ENCODE measurements at places on chromosomes 4 and X.

DNA sequence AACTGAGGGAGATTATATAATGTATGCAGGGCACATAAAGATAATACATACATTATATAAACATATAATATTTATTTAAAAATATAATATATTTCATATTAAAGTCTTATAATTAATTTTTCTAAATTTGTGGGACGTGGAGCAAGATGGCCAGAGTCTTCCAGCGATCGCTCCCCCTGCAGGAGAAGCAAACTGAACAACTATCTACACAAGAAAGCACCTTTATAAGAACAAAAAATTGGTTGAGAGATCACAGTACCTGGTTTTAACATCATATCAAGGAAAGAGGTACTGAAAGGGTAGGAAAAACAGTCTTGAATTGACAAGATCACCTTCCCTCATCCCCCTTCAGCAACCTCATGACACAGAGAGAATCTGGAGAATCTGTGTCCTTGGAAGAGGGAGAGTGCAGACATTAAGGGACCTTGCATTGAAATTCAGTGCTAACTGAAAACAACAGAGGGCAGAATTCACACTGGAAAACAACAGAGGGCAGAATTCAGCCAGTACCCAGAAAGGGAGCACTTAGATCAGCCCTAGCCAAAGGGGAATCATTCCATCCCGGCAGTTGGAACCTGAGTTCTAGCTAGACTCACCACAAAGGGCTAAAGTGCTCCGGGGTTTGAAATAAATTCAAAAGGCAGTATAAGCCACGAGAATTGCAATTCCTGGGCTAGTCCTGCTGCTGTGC lies 262.5 kb upstream of the NDST3 start:
- DNase-seq = no peak

DNA sequence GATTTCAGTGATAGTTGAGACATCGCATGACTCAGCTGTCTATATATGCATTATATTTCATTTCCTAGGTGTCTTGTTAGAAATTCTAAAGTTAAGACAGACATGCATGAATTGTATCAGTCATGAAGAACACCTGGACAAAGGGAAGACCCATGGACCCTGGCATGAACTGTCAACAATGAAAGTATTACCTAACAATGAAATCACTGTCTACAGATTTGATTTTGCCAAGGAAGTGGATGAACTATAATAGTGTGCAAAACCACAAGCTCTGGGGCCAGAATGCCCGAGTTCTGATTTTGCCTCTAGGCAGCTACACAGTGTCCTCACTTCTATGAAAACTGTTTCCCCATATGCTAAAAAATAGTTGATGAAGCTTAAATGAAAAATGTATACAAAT lies 386.1 kb downstream of the NLGN4X start:
- DNase-seq = no peak

GRCh38 chrX:2691543-2692220 lies 587 bp downstream of the CD99 start:
- no peak for DNase-seq

DNA sequence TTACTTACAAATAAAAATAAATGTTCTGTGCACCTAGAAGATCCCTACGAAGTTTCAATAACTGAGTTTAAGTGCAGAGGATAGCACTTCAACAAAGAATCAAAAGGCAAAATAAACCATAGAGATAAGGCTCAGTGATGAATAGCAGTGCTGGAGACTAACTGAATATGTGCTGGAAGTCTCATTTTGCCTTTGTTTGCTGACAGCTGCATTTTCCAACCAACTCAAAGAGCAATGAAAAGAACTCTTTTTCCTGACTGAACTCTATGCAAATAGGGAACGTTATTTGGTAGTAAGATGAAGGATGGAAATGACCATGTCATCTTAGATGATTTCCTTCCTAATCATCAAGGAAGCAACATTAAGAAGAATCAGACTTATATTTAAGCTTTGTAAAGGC lies 32.7 kb upstream of the ADH7 start:
- no peak for DNase-seq

DNA sequence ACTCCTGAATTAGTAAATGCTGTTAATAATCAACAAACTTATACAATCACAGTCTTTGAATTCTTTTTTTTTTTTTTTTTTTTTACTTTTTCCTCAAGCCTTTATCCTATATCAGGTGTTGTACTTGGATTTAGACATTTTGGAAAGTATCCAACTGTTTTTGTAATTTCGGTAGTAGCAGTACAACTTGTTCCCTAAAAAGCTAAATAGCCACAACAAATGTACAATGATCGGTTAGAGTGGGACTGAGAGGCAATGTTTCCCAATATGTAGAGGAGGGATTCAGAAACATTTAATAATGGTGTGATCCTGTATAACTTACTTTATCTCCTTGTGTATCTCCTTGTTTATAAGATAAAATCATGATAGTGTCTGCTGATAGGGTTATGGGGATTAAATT lies 343.1 kb downstream of the GRID2 start:
- DNase-seq = no peak

GRCh38 chr4:37549041-37549440 lies 137.1 kb downstream of the RELL1 start:
- no peak for DNase-seq

DNA sequence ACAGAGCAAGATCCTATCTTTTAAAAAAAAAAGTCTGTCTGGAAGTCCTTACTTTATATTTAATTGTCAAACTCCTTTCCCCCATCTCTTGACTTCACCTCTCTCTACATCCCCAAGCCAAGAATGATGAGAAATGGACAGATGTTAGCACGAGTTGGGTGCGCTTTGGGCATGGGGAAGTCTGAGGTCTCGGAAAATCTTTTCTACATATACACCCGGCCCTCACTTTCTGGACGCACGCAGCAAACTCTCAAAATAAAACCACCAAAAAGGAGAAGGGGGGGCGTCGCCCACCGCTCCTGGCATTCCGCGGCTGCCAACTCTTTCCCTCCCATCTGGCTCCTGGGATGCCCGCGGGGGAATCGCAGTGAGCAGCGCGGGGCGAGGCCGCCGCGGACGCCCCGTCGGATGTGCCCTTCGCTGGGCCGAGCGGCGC lies 756 bp downstream of the IGFBP7 start:
- no peak for DNase-seq

- DNase-seq = no peak
Observed at GRCh38 chr4:19425146-19425545, 826.6 kb upstream of the SLIT2 start.

DNA sequence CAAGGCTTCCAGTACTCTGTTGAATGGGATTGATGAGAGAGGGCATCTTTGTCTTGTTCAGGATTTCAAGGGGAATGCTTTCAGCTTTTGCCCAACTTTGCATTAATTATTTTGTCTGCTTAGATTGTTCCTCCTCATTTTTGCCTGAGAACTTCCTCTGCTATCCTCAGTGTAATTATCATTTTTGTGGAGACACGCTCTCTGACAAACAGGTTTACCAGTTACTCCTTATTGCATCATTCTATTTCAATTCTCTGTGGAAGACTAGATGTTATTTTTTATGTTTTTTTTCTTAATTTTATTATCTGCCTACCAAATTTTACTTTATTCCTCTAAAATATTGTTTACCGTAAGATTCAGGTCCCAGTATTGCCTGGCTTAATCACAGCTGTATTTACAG lies 349.2 kb downstream of the ADGRL3 start:
- no peak for DNase-seq

DNA sequence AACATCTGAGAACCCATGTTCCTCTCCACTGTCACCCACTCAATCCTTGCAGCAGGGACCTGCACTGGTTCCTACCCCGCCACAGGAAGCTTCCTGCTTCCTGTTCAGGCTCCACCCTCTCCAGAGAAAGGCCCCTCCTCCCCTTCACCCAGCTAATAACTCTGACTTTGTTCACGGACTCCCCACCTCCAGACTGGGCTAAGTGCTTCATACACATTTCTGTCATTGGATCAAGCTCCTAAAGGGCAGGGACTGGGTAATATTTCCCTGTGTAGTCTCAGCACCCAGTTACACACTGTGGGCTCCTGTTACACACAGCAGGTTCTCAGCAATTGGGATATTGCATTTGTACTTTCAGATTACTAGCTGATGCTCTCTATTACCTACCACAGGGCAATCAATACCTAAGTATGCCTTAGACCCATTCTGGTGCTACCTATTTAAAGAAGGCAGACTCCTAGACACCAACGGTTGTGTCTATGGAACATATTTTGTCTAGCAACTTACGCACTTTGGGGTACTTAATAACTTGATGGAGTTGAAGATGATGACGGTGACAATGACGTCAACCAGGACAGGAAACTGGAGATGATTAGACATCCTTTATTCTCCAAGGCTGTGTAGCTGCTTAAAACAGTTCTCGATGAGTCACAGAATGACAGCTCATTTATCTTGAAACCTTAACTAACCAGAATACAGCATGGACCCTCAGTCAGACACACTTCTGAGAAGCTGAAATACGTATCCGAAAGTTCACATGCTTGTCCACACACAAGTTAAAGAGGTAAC lies 58.1 kb downstream of the MAML3 start:
- peak; percentile 66 for DNase-seq

GRCh38 chr4:142707401-142707800 lies 138.7 kb downstream of the INPP4B start:
- DNase-seq = no peak

DNA sequence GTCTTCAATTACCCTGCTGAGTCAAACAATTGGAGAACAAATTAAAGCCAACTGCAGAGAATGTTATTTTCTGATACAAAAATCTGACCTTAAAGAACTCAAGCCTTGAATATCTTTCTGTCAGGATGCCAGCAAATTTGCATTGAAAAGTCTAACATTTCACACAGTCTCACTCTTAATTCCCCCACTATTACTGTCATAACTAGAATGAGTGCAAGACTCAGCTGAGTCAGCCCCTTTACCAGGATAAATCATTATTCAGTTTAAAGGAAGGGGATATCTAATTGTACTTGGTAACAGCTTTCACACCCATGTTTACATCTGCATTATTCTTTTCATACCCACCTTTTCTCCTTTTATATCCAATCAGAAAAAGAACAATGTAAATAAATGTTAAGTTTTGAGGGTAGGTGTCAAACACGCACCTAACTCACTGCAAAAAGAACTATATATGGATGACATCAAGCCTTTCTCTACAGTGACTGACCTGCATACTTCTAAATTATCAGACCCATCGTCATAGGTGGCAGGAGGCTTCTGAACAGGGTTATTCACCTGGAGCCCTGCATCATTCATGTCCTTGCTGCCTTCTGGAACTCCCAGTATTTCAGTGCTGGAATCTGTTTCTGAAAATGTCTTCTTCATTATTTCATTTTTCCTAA lies 117.4 kb downstream of the TMA16 start:
- no peak for DNase-seq

- DNase-seq = no peak
Observed at GRCh38 chr4:182042945-182043344, 200.3 kb upstream of the TENM3 start.

GRCh38 chr4:27947302-27947701 lies 1086.7 kb downstream of the STIM2 start:
- DNase-seq = no peak

GRCh38 chrX:38870361-38870895 lies 69.2 kb downstream of the MID1IP1 start:
- DNase-seq = no peak

DNA sequence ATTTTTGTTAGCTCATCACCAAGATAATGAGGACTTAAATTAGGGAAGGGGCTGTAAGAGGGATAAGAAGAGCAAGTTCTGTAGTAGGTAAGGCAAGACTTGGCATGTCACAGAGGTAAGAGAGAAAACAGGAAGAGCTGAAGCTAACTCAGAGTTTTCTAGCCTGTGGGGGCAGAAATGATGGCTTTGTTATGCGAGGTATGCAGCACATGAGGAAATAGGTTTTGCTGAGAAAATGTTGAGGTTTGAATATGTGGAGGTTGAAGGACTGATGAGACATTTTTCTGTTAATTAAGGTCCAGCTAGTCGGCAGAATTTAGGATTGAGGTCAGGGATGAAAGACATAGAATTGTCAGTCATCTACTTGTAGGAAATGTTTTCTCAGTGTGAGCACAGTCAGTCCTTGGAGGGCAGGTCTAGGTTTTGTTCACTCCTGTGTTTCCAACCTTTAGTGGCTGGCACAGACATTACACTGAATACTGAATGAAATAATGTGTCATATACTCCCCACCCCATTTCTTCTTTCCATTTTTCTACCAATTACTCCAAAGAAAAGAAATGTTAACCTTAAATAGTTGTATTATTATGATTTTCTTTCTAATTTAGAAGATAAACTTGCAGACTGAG lies 154.0 kb upstream of the AADAT start:
- no peak for DNase-seq

- no peak for DNase-seq
Observed at GRCh38 chr4:61473306-61473705, 273.2 kb downstream of the ADGRL3 start.

DNA sequence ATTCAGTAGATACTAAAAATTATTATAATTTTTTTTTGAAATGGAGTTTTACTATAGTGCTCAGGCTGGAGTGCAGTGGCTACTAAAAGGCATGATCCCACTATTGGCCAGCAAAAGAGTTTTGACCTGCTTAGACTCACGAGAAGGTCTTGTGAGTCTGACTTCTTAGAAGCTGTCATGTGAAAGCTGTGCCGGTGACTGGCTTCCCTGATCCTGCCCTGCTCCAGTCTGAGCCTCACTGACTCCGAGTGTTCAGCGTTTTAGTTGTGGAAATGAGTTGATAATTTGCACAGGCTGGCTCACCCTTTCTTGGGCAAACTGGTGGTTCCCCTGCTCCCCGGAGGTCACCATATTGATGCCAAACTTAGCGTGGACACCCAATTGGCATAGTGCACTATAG lies 16.4 kb upstream of the CXCL8 start:
- no peak for DNase-seq

GRCh38 chr4:24179201-24179840 lies 289.5 kb upstream of the PPARGC1A start:
- DNase-seq = no peak

GRCh38 chr4:6715704-6716017 lies 313 bp upstream of the BLOC1S4 start:
- no peak for DNase-seq

- no peak for DNase-seq
Observed at GRCh38 chr4:90727938-90728337, 600.7 kb downstream of the CCSER1 start.

DNA sequence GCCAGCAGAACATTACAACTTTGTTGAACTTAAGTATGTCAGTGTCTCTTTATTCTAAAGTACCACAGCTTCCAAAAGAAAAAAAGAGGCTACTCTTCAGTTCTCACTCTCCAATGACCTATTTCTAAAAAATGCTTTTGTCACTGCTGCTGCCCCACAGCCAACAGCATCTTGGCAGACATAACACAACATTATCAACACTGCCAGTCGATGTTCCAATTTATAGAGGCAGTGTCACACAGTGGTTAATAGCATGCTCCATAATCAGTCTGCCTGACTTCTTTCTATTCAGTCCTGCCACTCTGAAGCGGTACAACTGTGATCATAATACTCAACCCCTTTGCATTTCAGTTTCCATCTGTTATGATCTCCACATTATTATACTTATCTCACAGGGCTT lies 69.2 kb downstream of the PLS3 start:
- no peak for DNase-seq

DNA sequence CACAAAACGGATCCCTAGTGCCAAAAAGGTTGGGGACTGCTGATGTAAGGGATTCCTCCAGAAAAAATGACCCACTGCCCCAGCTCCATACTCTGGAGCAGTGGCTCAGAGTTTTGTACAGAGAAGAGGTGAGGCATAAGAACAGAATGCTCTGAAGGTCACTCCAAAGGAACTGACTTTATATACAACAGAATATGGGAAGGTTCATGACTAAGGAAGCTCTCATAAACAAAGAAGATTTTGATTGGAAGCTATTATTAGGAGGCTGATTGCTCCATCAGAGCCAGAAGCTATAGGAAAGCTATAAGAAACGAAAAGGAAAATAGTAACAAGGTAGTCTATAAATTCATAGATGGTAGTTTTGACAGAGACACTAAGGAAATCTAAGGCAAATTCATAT lies 203.1 kb downstream of the SLC7A11 start:
- no peak for DNase-seq

GRCh38 chr4:26073886-26074560 lies 160.0 kb downstream of the SMIM20 start:
- DNase-seq = no peak

All from CD4-positive, alpha-beta T cell treated with Interleukin-12 subunit alpha and Interleukin-12 subunit beta, for 1 hour (primary cell).